Uterus (tissue), 4 donors: ENCODE measurements at places on chromosomes 11 and 22. TPM values are rescaled to one million over a fixed set of nuclear protein-coding genes. Genes with fewer than 3 reads are reported as not detected.

Gene TYR
- not detected for total RNA-seq

GRCh38 chr11:80860632-80861031 lies 1419.8 kb upstream of the TENM4 start:
- no peak overlapping the region for H3K4me3 ChIP-seq
- H3K27me3 ChIP-seq: no peaks in the 10 kb centered on the region

DNA sequence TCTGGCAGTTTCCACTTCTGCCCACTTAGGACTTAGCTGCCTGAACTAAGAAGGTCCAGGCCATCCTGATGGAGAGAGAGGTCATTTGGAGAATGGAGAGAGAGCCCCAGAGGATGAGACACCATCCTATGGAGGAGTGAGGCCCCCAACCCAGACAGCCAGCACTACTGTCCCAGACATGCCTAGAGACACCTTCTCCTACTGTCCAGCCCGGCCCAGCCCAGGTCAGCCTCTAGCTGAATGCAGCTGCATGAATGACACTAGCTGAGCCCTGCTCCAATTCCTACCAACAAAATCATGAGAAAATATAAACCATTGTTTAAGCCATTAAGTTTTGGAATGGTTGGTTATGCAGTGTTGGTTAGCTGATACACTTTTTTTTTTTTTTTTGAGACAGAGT lies 47.4 kb downstream of the APOL3 start:
- no peak for DNase-seq
- H3K4me1 ChIP-seq: peaks cover 5% of the 10 kb centered on the region
- no peak overlapping the region for H3K4me3 ChIP-seq
- no peaks in the 10 kb centered on the region for H3K36me3 ChIP-seq
- H3K27ac ChIP-seq: no peak overlapping the region
- no peaks in the 10 kb centered on the region for H3K27me3 ChIP-seq

DNA sequence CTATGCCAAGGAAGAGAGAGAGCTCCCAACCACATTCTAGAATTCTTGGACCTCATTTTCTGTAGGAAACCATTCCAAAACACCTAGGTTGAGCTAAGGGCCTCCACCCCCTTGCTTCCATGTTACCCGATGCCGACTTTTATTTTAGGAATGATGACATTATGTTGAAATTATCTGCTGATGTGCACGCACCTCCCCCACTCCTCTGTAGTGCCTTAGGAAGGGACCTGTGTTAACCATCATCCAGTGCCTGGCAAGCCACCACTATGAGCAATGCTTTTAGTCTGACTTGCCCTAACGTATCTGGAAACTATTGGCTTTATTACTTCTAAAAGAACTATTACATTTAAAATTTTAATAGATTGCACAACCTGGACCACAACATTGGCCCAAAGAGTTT lies 42.1 kb downstream of the NCAPD3 start:
- no peak overlapping the region for H3K4me3 ChIP-seq
- H3K27ac ChIP-seq: no peak overlapping the region
- no peaks in the 10 kb centered on the region for H3K27me3 ChIP-seq
- DNase-seq: no peak

- H3K4me3 ChIP-seq: no peak overlapping the region
- peaks cover 6% of the 10 kb centered on the region for H3K4me1 ChIP-seq
- no peak for DNase-seq
- H3K36me3 ChIP-seq: no peaks in the 10 kb centered on the region
- peaks cover 20% of the 10 kb centered on the region for H3K27me3 ChIP-seq
These were observed 3.7 kb upstream of the CARNS1 start for GRCh38 chr11:67411785-67412152.
